ENCODE measurements at places on chromosomes 2 and 18.

- DNase-seq: no peak
Measured at GRCh38 chr2:150802635-150803034, 315.2 kb upstream of the RND3 start.

DNA sequence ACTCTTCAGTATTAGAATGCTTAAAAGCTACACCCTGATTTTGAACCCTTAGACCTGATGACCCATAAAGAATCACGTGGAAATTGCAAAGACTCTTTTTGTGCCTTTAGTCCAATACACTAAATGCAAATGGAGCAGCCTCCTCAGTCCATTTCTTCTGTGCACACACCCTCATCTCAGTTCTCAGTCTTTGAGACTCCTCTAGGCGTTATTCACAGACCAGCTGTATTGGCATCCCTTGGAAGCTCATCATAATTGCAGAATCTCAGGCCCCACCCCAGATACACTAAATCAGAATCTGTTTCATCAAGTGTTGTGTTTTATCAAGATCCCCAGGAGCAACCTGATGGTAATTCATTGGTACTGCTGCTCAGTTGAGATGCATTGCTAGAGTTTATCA lies 335.0 kb upstream of the ATP5MC3 start:
- no peak for DNase-seq

DNA sequence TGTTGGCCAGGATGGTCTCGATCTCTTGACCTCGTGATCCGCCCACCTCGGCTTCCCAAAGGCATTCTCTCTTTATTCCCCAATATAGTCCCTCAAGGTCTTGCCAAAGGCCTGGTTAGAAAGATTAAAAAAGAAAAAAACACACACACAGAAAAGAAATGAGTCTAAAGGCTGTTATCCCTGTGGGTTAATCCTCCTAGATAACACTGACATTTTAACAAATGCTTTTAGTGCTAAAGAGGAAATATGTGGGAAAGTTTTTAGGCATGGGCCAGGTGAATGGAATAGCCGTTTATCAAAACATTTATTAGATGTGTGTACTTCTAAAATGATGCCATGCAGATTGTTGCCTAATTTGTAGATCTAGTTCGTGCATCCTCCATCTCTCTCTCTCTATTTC lies 261.6 kb upstream of the FN1 start:
- no peak for DNase-seq

GRCh38 chr2:120765678-120766469 lies 30.2 kb downstream of the GLI2 start:
- DNase-seq: no peak

GRCh38 chr2:225025917-225026571 lies 16.2 kb downstream of the DOCK10 start:
- DNase-seq: no peak

- DNase-seq: no peak
Measured at GRCh38 chr18:10354241-10354811, 100.1 kb upstream of the APCDD1 start.

- no peak for DNase-seq
Measured at GRCh38 chr2:219272356-219272755, 6.8 kb upstream of the DNAJB2 start.

GRCh38 chr18:2967820-2968219 lies 45.1 kb downstream of the LPIN2 start:
- no peak for DNase-seq

DNA sequence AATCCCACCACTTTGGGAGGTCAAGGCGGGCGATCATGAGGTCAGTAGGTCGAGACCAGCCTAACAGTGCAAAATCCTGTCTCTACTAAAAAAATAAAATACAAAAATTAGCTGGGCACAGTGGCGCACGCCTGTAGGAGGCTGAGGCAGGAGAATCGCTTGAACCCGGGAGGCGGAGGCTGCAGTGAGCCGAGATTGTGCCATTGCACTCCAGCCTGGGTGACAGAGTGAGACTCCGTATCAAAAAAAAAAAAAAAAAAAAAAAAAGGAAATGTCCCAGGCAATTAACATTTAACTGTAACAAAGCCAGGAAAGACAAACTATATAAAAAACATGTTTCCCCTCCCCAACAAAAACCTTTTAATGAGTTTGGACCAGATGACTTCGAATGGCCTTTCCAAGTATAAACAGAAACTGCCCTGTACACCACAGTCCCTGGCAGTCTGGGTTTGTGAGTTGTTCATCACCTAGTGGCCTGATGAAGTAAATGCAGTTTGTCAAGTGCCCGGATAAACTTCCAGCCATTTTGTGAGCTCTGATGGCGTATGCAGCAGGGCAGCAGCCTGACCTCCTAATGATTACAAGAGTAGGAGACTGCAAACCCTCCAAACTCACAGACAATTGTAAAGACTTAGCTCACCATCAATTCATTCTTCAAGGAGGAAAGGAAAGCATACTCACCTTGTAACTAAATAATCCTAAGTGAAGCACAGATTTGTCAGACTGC lies 16.6 kb upstream of the PCBP1 start:
- DNase-seq: no peak

DNA sequence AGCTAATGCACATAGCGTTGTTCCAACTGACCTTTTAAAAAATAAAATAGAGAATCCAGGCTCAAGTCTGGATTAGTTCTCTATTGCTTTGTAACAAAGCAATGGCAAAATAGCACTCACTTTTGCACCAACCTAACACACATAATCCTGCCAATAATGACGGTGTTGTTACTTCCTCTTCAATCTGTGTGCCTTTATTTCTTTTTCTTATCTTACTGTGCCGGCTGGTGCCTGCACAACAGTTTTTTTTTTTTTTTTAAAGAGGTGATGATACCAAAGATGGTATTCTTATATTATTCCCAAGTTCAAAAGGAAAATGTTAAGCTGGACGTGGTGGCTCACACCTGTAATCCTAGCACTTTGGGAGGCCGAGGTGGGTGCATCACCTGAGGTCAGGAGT lies 3.4 kb downstream of the PLB1 start:
- DNase-seq: no peak

GRCh38 chr2:73243884-73244570 lies 9.9 kb downstream of the CCT7 start:
- no peak for DNase-seq

DNA sequence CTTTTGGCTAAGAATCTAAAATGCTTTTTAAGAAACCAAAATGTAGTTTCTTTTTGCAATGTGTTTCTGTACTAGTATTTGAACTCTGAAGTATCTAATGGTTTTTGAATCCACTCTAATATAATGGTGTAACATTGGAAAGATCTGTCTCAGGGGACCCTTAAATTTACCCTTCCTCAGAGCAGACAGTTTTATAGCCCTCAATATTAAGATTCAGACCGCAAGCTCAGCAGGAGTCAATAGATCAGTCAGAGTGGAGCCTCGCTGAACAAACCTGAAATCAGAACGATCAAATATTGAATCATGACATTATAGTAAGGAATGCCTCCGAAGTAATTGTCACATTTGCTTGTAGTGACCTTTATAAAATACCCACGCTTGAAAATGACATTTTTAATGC lies 18.3 kb downstream of the SGPP2 start:
- DNase-seq: no peak

DNA sequence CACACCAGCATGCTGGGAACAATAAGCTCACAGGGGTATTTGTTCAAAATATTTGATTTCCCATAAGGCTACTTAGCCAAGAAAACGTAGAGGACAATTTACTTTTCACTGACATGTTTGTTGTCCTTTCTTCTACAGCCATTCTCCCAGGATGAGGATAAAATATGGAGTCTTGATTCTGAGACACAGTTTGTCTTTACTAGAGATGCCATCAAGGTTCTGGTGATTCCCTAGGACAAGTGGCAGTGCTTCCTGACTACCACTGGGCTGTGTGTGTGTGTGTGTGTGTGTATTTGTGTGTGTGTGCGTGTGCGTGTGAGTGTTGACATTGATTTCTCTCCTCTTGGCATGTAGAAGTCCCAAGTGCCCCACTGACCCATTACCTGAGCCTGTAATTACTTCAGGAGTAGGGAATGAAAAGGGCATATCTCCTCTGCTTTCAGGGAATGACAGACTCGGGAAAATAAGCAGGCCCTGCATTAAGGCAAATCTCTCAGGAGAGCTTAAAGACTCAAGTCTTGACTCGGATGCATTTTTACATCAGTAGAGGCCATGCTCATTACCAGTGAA lies 761.6 kb downstream of the DCC start:
- no peak for DNase-seq

- DNase-seq: no peak
Measured at GRCh38 chr2:56801214-56801613, 617.4 kb downstream of the CCDC85A start.

GRCh38 chr2:218221000-218221399 lies 4.0 kb downstream of the ARPC2 start:
- DNase-seq: no peak

GRCh38 chr2:231102772-231103171 lies 22.1 kb downstream of the HTR2B start:
- no peak for DNase-seq

DNA sequence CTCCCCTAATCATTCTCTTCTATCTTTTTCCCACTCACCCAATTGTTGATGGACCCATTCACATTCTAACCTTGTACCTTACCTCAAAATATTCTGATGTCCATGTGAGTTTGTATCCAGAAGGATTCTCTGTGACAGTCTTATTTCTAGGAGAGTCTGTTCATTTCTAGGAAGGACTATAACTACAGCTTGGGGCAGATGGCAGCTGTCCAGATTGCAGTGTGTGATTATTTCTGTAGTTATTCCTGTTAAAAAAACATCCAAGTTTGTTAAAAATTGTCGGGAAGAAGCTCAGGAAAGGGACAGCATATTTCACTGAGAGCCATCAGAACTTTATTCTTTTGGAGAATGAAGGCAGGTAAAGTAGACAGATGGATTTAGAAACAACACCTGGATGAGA lies 142.6 kb downstream of the RAPGEF4 start:
- no peak for DNase-seq

Measured in stimulated activated CD4-positive, alpha-beta T cell treated with anti-CD3 and anti-CD28 coated beads, TNF-alpha, amount 100 ng/mL, for 24 hours (primary cell).